ENCODE measurements at places on chromosomes 11 and 22.

- no peak for ATAC-seq
Measured at GRCh38 chr11:724049-724777, 18.2 kb downstream of the EPS8L2 start.

DNA sequence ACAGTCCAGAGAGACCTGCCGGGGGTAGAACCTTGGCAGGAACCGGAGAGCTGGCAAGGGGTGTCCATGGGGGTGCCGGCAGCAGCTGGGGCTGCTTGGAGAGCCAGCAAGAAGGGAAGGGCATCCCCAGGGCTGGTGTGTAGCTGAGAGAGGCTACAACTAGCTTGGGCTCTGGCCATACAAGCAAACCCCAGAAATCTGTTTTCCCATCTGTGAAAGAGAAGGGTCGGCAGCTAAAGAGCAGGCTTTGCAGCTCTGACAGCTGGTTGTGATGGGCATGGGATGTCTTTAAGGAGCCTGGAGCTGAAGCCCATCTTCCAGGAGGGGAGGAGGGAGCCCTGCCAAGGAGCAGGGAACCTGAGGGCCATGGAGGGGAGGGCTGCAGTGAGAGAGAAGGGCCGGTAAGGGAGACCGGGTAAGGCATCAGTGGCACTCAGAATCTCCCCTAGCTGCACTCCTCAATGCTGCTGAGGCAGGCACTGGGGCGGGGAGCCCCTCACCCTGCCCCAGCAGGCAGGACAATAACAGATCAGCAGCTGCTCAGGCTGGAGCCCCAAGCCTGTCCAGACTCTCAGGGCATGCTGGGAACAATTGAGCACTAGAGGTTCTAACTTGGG lies 3.9 kb downstream of the CHST1 start:
- ATAC-seq = no peak

DNA sequence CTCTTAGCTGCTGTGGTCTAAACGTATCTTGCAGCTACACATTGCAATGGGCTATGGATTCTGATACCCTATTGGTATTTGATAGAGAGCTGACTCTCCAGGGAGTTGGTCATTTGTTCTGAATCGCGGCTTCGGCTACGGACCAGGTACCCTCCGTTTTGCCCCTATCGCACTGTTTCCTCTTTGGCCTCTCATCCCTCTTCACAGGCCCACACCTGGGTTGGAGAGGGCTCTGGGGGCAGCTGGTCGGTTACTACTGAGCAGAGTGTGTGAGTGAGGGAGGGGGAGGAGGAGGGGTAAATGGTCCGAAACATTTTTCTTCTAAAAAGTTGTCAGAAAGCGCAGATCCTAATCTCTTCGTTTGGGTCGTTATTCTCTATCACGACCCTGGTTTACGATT lies 48.8 kb upstream of the HSD17B12 start:
- ATAC-seq = no peak

DNA sequence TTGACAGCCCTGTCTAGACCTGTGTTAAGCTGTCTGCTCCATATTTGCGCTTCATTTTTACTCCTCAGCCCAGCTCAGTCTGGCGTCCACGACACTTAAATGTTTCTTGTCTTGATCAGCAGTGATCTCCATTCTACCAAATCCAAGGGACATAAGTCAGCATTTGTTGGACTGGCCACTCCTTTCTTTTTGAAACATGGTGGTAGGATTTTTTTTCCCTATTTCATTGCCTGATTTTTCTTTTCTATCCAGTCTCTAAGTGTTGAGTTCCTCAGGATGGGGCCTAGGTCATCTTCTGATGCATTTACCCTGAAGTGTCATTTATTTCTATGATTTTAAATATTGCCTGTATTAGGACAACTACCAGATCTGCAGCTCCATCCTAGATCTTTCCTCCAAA lies 873 bp downstream of the NCAPH2 start:
- no peak for ATAC-seq

DNA sequence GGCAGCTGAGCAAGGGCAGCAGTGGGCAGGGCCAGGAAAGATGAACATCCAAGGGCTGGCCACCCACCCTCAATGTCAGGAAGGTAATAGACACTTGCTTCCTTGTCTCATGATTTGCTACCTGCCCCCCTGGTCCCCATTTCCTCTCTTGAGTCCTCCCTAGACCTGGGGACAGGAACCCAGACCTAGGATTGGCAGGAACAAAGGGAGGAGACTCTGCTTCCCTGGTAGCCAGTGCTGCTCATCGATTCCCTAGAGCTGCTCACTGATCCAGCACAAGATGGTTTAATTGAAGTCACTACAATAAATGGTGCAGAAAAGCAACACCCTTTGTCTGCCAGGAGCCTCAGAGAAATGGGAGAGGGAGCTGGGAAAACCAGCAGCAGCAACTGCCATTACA lies 67.8 kb upstream of the CHST1 start:
- no peak for ATAC-seq

DNA sequence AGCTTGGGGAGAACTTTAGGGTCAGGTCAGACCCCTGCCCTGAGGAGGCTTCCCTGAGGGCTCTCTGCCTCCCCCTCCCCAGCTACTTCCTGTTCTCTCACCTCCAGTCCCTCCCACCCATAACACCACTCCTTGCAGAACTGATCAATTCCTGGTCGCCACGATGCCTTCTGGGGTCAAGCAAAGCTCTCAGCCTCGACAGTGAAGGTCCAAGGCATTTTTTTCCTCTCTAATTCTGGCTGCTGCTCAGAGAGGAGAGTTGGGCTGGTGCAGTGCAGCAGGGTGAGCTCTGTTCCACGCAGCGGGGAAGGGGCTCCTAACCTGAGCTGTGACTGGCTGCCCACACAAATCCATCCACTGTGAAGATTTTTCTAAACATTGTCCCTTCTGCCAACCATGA lies 628.4 kb downstream of the BRD1 start:
- ATAC-seq = no peak

- no peak for ATAC-seq
Measured at GRCh38 chr22:23557467-23557866, 22.6 kb downstream of the IGLL1 start.

- peak; percentile 45 for ATAC-seq
Measured at GRCh38 chr22:31846161-31847115, 92.6 kb downstream of the DEPDC5 start.

DNA sequence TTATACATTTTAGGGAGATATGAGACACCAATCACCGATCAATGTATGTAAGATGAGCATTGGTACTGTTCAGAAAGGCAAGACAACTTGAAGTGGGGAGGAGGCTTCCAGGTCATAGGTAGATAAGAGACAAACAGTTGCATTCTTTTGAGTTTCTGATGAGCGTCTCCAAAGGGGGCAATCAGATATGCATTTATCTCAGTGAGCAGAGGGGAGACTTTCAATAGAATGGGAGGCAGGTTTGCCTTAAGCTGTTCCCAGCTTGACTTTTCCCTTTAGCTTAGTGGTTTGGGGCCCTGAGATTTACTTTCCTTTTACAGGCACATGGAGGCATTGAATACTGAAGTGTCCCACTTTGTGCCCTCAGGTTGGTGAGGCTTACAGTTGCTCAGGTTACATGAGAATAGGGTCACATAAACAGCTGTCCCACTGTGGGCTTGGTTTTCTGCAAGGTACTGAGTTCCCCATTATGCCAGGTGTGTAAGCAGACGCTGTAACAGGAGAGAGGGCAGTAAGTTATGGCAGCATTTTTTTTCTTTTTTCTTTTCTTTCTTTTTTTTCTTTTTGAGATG lies 129.8 kb upstream of the SERPIND1 start:
- no peak for ATAC-seq

GRCh38 chr22:26891429-26891828 lies 234.0 kb downstream of the MIAT start:
- ATAC-seq = no peak

GRCh38 chr11:78564490-78565467 lies 9.9 kb downstream of the NARS2 start:
- ATAC-seq = peak; percentile 54

DNA sequence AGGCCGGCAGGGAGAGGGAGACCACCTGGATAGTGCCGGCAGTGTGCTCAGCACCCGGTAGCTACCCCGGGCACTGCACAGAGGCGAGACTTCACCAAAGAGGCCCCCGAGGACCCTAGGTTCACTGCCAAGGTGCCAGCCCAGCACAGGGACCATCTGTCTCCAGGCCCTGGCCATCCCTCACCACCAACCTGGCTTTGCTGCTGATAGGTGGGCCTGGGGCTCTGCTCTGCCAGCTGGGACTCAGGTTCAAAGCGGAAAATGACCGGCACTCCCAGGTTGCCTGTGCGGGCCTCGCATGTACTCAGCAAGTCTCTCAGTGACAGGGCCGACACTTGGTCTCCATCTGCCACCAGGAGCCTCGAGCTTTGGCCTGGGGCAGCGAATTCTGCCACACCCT lies 812.2 kb downstream of the BRD1 start:
- ATAC-seq = no peak

GRCh38 chr22:19958083-19959042 lies 16.7 kb upstream of the TXNRD2 start:
- ATAC-seq = no peak

GRCh38 chr11:30935861-30936260 lies 349.7 kb upstream of the MPPED2 start:
- ATAC-seq = no peak

DNA sequence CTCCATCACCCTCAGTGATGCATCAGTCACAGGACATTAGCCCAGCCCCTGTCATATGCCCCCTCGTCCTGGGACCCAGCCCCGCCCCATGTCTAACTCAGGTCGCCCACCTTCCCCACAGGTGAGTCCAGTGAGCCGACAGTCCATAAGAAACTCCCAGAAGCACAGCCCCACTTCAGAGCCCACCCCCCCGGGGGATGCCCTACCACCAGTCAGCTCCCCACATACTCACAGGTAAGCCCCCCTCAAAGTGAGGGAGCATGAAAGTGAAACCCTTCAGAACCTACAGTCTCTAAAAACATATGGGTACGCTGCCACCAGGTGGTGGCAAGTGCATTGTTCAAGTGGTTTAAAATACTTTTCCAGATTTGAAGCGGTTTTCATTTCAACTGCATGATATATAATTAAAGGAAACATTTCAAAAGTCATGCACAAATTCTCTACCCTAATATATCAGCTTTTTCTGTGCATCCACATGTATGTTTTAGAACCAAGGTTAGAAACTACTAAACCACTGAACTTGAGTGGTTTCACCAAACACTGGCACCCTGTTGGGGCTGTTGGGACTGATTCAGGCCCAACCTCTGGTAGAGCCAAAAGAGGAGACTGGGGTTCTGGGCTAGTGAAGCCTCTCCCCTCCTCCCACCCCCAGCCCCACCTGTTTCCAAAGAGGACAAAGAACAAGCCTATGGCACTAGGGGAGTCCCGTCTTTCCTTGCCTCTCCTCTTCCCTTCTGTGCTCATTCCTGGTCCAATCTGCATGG lies 17.3 kb downstream of the EPS8L2 start:
- ATAC-seq = no peak

DNA sequence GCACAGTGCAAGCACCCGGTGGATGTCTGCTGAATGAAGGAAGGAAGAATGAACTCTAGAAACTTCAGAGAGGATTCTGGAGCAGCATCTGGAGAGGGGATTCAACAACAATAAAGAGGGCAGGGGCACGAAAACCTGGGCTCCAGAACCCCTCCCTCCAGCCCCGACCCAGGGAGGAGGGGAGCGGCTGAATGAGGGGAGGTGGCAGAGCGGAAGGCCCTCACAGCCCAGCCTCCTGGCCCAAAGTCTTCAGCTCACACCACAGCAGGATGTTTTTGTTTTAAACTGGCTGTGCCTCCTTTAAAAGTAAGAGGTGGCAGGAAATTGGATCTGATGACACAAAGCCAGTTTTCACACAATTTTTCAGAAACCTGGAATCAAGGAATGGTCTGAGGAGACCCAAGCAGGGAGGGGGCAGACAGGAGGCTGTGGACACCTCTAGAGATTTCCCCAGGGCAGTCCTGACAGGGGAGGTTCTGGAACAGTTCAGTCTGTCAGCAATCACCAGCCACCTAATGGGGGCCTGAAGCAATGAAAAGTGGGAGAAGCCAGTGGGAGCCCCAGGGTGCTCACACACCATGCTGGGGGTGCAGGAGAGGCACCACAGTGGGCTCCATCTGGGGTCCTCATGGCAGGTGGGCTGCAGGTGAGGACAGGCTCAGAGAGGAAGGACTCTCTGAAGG lies 44.4 kb upstream of the TCF20 start:
- ATAC-seq = no peak

GRCh38 chr11:102453302-102453695 lies 734 bp upstream of the TMEM123 start:
- peak; percentile 6 for ATAC-seq

DNA sequence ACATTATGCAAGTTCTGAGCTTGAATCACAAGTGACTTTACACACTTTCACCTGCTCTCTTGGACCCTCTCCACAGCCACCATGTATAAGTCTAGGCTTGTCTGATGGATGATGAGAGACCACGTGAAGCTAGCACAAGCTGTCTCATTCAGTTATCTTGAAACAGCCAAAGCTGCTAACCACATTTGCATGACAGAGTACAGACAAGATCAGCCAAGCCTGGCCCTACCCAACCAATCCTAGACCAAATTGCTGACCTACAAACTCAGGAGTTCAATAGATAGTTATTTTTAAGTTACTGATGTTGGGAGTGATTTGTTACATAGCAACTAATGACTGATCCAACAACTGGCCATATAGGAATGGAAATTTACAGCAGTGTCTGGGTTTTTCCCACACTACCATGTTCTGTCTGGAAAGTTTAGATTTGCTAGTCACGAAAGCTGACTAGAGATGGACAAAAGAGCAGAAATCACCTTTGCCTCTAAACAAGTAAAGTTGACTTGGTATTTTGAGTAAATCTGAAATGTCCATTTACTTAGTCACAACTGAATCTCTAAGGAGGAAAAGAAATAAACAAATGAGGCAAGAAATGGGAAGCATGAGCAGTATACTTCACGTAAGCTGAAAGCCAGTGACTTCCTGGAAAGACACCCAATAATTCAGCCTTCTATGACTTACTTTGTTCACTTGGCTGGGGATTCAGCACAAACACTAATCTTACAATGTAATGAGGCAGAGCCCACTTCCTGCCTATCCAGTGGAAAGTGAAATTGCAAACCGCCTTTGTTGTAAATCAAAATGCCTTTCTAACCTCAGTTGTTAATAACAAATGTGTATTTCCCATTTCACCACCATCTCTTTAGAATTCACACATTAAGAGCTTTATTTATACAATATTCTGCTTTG lies 101.7 kb downstream of the FAM181B start:
- ATAC-seq = no peak

DNA sequence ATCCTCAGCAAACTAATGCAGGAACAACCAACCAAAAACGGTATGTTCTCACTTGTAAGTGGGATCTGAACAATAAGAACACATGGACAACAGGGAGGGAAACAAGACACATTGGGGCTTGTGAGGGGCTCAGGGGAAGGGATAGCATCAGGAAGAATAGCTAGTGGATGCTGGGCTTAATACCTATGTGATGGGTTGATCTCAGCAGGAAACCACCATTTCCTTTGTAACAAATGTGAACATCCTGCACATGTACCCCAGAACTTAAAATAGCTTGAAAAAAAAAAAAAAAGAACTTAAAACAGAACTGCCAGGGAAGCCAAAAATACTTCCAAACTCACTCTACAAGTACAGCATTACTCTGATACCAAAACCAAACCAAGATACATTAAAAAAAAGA lies 33.8 kb downstream of the CASP4 start:
- ATAC-seq = no peak

GRCh38 chr11:80414181-80415165 lies 973.6 kb upstream of the TENM4 start:
- ATAC-seq = peak; percentile 93

Measured in esophagus mucosa (tissue), 1 donor.